CD4-positive, alpha-beta memory T cell (primary cell): ENCODE measurements at places on chromosomes 7 and 10.

GRCh38 chr7:70810558-70811139, 321.3 kb upstream of the GALNT17 start:
- H3K4me1 ChIP-seq = no peaks in the 10 kb centered on the region
- no peak overlapping the region for H3K27ac ChIP-seq
- no peak for DNase-seq
- no peaks in the 10 kb centered on the region for H3K36me3 ChIP-seq
- H3K4me3 ChIP-seq = no peak overlapping the region

GRCh38 chr10:69863580-69863979, 61.9 kb downstream of the COL13A1 start:
- no peak for DNase-seq
- no peaks in the 10 kb centered on the region for H3K4me1 ChIP-seq
- no peak overlapping the region for H3K27ac ChIP-seq
- no peaks in the 10 kb centered on the region for H3K27me3 ChIP-seq

- no peak for DNase-seq
- no peak overlapping the region for H3K27ac ChIP-seq
- no peaks in the 10 kb centered on the region for H3K36me3 ChIP-seq
- H3K4me3 ChIP-seq = no peak overlapping the region
Measured at GRCh38 chr10:93710333-93710909, 8.0 kb upstream of the FRA10AC1 start.

GRCh38 chr7:102323914-102324195, 32.4 kb downstream of the SPDYE6 start:
- H3K36me3 ChIP-seq = no peaks in the 10 kb centered on the region
- DNase-seq = no peak
- H3K4me3 ChIP-seq = no peak overlapping the region
- no peaks in the 10 kb centered on the region for H3K27me3 ChIP-seq

GRCh38 chr10:13399236-13399635, 51.1 kb upstream of the SEPHS1 start:
- H3K27ac ChIP-seq = no peak overlapping the region
- DNase-seq = no peak
- H3K36me3 ChIP-seq = no peaks in the 10 kb centered on the region
- H3K27me3 ChIP-seq = no peaks in the 10 kb centered on the region
- H3K4me3 ChIP-seq = no peak overlapping the region
- H3K4me1 ChIP-seq = no peaks in the 10 kb centered on the region

GRCh38 chr7:116339564-116339963, 129.2 kb downstream of the TES start:
- H3K27me3 ChIP-seq = no peaks in the 10 kb centered on the region
- H3K36me3 ChIP-seq = no peaks in the 10 kb centered on the region
- no peak overlapping the region for H3K4me3 ChIP-seq
- H3K27ac ChIP-seq = no peak overlapping the region
- H3K4me1 ChIP-seq = no peaks in the 10 kb centered on the region

DNA sequence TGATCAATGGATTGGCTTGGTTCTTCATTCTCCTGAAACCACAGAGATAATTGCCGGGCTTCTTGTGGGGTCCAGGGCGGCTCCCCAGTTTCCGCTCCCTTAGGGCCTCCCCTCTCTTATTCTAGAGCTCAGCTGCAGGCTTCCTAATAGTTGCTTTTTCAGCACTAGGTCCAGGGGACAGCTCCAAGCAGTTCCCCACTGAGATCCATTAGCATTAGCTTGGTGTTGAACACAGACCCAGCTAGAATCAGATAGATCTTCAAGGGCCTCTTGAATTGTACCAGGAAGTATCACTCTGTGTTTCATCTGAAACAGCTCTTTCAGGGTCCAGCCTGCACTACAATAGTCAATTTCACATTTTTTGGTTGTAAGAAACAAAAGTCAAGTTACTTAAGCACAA, 238.7 kb downstream of the SEC23IP start:
- no peaks in the 10 kb centered on the region for H3K4me1 ChIP-seq
- DNase-seq = no peak
- no peak overlapping the region for H3K27ac ChIP-seq

DNA sequence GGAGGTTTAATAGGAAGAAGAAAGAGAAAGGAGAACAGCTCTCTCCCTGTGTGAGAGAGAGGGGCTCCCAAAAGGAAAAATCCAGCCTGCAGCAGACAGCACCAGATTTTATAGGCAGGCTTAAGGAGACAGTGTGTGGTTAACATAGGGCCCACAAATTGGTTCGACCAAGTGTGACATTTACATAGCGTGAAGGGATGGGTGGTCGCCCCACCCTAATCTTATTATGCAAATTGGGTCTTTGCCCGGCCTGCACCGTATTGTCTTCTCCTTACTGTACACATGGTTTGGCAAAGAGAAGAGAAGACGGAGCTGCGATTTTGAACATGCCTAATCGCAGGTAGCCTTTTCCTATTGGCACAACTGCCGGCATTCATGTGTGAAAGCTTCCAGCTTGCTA, 756.3 kb downstream of the NXPH1 start:
- H3K27me3 ChIP-seq = no peaks in the 10 kb centered on the region
- no peaks in the 10 kb centered on the region for H3K36me3 ChIP-seq
- no peak overlapping the region for H3K4me3 ChIP-seq
- H3K27ac ChIP-seq = no peak overlapping the region
- DNase-seq = no peak
